HS-27A (cell line): ENCODE measurements at places on chromosomes 13 and 19.

GRCh38 chr13:33083054-33083453 lies 66.8 kb downstream of the KL start:
- no peak for DNase-seq

- DNase-seq, result peak; percentile 41
Observed at GRCh38 chr19:14507704-14508542, 10.3 kb downstream of the DNAJB1 start.

- DNase-seq, result no peak
Observed at GRCh38 chr19:50249636-50250035, 46.2 kb downstream of the MYH14 start.

- DNase-seq, result no peak
Observed at GRCh38 chr19:29714953-29715700, at the start of gene C19orf12. Gene C19orf12, minus strand, starts transcription at chr19:29715261. Its CDS starts 6,848 bp downstream, at chr19:29708413.

DNA sequence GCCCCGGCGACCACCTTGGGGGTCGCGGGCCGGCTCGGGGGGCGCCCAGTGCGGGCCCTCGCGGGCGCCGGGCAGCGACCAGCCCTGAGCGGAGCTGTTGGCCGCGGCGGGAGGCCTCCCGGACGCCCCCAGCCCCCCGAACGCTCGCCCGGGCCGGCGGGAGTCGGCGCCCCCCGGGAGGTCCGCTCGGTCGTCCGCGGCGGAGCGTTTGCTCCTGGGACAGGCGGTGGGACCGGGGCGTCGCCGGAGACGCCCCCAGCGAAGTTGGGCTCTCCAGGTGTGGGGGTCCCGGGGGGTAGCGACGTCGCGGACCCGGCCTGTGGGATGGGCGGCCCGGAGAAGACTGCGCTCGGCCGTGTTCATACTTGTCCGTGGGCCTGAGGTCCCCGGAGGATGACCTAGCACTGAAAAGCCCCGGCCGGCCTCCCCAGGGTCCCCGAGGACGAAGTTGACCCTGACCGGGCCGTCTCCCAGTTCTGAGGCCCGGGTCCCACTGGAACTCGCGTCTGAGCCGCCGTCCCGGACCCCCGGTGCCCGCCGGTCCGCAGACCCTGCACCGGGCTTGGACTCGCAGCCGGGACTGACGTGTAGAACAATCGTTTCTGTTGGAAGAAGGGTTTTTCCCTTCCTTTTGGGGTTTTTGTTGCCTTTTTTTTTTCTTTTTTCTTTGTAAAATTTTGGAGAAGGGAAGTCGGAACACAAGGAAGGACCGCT lies 729 bp downstream of the STK11 start:
- DNase-seq, result no peak

DNA sequence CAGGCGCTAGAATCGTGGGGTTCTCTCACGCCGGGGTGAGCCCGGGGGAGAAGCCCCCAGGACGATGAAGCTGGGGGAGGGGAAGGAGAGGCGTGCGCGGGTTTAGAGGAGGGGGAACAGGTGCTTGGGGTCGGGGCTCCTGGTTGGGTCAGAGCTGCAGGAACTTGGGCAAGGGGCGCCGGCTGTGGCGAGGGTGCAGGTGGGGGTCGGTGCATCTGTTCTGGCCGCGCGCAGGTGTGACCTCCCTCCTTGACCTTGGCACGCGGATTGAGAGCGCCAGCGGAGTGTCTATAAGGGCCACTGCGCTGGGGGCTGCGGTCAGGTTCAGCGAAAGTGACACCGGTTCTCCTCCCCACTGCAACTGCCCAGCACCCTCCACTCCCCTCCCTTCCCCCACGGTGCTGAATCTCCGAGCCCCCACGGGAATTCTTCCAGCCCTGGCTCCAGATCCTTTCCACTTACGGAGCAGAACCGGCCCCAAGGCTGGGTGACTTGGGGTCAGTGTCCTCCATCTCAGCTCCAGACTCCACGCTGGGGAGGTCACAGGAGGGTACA lies 618 bp downstream of the TMEM38A start:
- DNase-seq, result no peak

DNA sequence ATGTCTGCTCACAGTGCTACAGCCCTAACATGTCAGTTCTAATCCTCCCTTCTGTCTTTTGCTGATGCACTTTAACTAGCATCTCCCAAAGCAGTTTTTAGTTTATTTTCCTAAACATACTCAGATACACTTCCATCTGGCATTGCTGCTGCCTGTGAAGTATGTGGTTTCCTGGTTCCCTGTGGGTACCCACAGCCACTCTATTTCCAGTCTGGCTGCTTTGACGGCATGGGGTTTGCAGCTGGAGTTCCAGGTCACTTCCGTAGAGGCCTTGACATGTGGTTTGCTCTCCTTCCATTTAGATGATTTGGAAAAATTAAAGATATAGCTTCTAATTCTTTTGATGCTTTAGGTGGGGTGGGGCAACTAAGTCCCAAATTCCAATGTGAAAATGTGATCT lies 375.5 kb downstream of the PCDH20 start:
- no peak for DNase-seq
